NT2/D1 (cell line): ENCODE measurements at places on chromosomes 11 and 22.

- no peak for DNase-seq
Observed at GRCh38 chr11:11105361-11105760, 247.5 kb upstream of the ZBED5 start.

DNA sequence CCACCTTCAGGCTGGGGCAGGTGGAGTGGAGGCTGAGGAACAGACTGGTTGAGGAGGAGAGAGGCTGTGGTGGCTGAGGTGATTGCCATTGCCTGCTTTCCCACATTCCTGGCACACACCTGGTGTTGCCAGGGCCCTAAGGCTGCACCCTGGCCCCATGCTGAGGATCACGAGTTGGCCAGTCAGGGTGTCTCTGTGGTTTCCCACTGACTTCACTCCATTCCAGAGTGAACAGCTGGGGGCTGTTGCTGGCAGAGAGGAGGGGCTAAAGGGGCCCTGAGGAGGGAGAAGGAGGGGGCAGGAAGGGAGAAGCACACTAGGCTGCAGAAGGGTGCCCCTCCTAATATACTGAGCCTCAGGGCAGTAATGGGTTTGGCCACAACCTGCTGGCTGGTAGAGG lies 1.8 kb downstream of the TMEM86A start:
- DNase-seq, result no peak

DNA sequence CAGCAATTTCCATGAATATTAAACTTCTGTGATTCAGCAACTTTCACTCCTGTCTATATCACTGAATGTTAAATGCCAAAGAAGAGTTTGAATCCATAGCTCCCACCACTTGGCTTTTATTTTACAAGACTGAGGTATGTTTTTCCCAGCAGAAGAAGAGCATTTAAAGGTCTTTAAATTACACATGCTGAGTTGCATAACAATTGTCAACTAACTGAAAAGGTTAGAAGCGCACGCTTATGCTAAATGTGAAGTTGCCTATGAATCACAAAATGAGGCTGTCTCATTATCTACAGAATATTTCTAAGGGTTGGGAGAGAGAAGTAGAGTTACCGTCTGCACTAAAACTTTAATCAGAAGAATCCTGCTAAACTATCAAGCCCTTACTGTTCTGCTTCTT lies 1086.3 kb downstream of the FAM181B start:
- peak; percentile 44 for DNase-seq

- no peak for DNase-seq
Observed at GRCh38 chr11:61111786-61112517, 9.7 kb downstream of the CD5 start.

DNA sequence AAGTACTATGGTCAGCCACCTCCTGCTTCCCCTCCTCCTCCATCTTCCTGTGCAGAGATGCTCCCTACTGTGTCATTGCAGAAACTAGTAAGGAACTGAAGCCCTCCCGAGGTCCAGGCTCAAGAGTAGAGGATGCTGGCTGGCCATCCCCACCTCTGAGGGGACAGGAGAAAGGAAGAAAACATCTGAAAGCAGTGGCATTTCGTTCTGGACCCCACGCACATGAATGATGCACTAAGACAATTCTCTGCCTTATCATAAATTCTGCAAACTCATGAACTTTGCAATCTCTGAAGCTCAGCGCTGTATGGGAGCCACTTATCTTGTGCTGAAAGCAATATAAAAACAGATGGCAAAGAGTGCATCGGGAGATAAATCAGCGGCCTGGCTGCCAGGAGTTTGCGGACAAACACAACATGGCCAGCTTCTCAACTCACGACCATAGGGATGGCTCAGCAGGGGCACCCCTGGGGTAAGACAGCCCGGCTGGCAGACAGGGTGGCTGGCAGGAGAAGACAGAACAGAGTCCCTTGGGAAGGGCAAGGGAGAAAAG lies 306.4 kb downstream of the NXPE2 start:
- DNase-seq, result no peak

DNA sequence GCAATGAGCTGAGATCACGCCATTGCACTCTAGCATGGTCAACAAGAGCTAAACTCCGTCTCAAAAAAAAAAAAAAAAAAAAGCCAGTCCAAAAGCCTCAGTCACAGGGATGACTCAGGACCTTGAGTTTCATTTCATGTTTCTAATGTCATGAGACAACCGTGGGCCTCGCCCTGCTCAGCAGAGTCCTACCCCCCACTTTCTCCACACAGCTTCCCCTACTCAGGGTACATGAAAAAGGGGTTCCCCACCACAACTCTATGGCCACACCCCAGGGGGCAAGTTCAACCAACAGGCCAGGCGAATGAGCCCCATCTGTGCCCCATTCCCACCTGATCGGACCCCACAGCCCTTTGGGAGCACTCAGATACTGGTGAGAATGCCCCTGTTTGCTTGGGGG lies 24.3 kb upstream of the ADA2 start:
- DNase-seq, result no peak

- DNase-seq, result peak; percentile 35
Observed at GRCh38 chr22:22955866-22956535, 68.4 kb downstream of the IGLL5 start.

DNA sequence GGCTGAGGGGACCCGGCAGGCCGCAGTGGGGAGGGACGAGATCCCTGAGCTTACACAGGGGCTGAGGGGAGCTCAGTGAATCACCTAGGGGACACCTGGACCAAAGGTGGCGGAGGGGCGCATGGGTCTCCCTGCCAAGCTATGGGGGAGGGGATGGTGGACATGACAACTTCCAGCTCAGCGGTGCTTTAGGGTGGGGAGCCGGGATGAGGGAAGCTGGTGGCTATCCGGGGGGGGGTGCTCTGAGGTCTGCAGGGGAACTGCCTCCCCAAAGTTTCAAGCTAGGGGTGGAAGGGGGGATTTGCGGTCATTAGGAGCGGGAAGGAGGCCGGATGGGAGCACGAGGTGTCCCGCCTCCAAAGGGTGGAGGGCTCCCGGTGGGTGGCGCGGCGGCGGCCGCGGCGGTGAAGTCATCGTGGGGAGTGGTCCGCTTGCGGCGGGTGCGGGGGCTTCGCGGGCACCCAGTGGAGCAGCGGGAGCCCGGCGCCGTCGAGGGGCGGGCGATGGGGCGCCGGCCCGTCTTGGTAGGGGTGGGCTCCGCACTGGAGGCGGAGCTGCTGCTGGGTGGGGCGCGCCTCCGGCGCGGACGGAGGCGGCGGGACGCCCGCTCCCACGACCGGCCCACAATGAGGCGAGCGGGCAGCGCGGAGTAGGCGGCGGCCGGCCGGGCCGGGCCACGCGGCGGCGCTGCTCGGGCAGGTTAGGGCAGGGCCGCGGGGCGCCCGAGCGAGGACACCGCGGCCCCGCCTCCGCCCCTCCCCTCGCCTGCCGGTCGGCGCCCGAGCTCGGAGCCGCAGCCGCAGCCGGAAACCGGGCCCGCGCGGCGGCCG lies at the start of gene MICALL1:
Gene MICALL1 (plus strand): TSS at position 764 of the 830 bp plus-strand sequence. CDS start 126 bp downstream, outside the sequence.
- DNase-seq, result no peak

GRCh38 chr11:86673872-86674750 lies 1.7 kb upstream of the ME3 start:
- no peak for DNase-seq

DNA sequence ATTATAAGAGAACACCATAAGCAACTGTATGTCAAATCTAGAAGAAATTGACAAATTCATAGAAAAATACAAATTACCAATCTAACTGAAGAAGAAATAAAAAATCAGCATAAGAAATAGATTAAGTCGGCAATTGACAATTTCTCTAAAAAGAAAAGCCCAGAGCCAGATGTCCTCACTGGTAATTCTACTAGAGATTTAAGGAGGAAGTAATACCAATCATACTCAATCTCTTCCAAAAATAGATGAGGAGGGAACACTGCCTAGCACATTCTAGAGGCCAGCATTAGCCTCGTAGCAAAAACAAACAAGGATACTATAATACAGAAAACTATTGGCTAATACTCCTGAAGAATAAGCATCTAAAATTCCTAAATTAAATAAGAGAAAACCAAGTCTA lies 40.4 kb upstream of the IGLL5 start:
- DNase-seq, result no peak

- no peak for DNase-seq
Observed at GRCh38 chr11:61277186-61278000, 17.7 kb downstream of the VWCE start.

DNA sequence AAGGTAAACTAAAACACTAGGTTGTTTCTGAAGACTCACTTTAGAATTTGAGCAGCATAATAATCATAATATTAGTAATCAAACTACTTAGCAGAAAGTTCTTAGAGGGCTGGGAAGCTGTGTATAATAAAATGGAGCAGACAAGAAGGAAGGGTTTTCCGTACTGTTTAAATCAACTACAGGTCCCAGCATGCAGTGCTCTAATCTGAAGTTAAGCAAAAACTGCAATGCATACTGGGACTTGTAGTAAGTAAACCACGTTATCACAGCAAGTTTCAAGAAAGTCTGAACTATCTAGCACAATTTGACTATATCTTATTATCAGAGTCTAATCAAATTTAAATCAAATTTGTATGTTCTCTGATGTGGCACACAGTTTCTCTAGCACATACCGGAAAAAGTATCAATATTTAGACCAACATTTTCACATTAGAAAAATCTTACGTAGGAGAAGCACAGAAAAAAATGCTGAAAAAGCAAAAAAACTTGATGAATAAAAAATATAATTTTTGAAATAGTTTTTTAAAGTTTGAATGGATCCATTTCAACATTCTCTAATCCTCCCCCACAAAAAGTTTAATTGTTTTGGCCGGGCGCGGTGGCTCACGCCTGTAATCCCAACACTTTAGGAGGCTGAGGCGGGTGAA lies 8.2 kb downstream of the PHF21A start:
- DNase-seq, result peak; percentile 63

DNA sequence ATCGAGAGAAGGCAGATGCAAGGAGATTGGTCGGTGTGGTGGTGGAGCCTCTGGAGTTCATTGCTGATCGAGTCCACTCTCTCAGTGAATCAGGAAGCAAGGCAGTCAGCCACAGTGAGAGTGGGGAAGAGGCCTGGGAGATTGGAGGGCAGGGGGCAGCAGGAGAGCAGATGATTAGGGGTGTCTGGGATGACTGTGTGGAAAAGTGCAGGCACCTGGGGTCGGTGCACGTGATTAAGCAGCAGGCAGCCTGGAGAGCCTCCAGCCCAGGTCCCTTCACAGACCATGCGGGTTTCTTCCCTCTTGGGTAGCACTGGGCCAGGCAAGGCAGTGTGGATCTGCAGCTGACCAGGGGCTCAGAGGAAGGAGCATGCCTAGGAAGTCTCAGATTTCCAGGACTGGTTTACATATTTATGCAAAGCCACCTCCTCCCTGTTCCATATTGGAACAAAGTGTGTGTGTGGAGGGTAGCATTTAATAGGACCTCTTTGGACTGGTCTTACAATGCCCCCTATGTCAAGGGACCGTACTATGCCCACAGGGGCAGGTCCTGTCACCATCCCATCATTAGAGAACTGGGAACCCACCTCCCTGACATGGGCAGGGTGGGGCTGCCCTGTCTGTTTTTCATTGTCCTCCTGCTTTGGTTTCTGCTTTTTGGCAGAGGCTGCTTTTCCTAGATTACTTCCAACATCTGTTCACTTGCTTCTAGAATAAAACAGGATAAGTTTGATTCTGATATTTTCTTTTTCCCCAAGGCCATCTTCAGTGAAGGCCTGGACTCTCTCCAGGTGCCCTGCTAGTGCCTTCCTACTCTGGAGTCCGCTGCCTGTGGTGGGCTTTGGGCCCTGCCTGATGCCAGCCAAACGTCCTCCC lies 14.0 kb upstream of the GDPD5 start:
- DNase-seq, result no peak

DNA sequence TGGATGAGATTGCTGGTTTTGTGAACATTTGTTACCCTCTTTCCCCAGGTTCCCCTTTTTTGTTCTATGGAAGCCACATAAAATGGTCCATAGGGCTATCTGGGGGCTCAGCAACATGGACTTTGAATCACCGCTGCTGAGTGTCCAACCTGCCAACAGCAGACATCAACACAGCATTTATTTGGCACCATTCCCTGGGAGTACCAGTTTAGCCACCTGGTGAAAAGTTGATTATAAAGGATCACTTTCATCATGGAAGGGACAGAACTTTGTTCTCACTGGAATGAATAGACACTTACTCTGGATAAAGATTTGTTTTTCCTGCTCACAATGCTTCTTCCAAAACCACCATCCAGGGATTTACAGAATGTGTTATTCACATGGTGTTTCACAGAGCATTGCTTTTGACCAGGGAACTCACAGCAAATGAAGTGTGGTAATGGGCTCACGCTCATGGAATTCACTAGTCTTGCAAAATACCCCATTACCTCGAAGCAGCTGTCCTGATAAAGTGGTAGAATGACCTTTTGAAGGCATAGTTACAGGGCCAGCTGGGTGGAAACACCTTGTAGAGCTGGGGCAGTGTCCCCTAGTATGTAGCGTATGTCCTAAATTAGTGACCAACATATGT lies 43.9 kb downstream of the ADM start:
- no peak for DNase-seq

DNA sequence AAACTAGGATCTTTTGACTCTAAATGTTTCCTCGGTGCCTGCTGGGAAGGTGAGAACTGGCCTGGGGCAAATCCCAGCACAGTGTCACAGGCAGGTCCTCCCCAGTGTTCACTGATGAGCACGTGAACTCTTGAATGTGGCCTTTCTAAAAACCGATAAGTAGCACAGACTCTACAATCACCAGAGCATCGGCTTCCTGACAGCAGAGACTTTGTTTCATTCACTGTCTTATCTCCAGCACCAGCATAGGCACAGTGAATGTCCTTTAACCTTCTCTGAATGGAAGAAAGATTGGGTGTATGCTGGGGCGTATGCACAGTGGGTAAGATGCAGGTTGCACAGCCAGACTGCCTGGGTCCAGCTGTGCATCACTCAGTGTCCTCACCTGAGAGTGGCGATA lies 59.3 kb upstream of the EIF3D start:
- DNase-seq, result no peak

GRCh38 chr22:43393132-43393843 lies 18.5 kb upstream of the MPPED1 start:
- DNase-seq, result no peak

- no peak for DNase-seq
Observed at GRCh38 chr11:27064086-27064485, 23.5 kb downstream of the BBOX1 start.

GRCh38 chr11:133520707-133521106 lies 11.6 kb downstream of the OPCML start:
- no peak for DNase-seq

DNA sequence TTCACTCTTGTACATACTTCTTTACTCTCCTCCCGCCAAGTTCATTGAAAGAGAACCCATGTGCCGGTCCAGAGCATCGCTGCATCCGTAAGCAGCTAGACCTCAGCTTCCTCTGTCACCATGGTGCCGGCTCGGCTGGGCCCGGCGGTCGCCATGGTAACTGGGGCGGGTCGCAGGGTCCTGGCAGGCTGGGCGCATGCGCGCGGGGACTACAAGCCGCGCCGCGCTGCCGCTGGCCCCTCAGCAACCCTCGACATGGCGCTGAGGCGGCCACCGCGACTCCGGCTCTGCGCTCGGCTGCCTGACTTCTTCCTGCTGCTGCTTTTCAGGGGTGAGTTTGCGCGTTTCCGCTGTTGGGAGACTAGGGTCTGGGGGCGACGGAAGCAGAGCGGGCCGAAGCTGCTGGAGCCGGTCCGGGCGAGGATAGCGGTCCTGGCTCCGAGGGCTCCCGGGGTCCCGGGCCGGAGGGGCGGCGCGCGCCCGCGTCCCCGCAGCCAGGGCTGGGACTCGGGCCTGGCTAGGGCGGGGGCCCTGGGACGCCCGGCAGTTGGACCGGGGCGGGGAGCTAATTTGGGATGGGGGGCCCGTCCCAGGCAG lies at the start of gene JAM3:
Gene JAM3 (plus strand): TSS at position 244 of the 597 bp plus-strand sequence. CDS start 12 bp downstream, at position 256.
- DNase-seq, result peak; percentile 93
